Effector memory CD4-positive, alpha-beta T cell (primary cell): ENCODE measurements at places on chromosomes 6 and 20.

DNA sequence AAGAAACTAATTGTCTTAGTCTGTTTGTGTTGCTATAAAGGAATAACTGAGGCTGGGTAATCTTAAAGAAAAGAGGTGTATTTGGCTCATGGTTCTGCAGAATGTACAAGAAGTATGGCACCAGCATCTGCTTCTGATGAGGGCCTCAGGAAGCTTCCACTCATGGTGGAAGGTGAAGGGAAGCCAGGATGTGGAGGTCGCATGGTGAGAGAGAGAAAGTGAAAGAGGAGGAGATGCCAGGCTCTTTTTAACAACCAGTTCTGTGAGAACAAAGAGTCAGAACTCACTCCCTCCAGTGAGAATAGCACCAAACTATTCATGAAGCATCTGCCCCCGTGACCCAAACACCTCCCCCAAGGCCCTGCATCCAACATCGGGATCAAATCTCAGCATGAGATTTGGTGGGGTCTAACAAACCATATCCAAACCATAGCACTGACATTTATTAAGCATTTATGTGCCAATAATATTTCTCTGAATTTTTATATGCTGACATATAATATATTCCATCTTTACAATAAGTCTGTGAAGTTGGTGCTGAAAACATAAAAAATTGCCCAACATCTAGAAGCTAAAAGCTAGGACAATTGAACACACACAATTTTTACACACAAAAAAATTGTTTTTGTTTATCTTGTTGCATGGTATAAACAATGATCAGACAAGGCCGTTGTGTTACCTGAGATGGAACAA is 29.2 kb upstream of the BTN3A2 start:
- no peak for DNase-seq

DNA sequence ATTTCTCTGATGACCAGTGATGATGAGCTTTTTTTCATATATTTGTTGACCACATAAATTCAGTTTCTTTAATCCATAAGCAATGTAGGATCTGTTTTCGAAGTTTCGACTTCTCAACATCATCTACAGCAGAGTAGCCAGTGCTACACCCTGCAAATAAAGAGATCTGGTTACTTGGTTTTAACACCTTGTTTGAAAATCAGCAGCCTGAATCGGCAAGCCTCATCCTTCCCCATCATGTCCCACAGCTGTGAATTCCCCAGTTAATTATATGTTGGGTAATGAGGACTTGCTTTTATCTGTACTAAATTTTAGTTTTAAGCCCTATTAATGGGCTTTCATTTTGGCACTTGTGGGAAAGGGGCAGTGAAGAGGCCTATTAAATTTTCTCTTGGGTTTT is 80.6 kb downstream of the BMP2 start:
- DNase-seq: no peak

- peak; percentile 53 for DNase-seq
These were observed at the start of gene FUCA2 for GRCh38 chr6:143510991-143511891. Gene FUCA2, minus strand, starts transcription at chr6:143511720. Its CDS starts 86 bp downstream, at chr6:143511634.

- DNase-seq: peak; percentile 34
These were observed 644 bp downstream of the RBL1 start for GRCh38 chr20:37095108-37095598.

DNA sequence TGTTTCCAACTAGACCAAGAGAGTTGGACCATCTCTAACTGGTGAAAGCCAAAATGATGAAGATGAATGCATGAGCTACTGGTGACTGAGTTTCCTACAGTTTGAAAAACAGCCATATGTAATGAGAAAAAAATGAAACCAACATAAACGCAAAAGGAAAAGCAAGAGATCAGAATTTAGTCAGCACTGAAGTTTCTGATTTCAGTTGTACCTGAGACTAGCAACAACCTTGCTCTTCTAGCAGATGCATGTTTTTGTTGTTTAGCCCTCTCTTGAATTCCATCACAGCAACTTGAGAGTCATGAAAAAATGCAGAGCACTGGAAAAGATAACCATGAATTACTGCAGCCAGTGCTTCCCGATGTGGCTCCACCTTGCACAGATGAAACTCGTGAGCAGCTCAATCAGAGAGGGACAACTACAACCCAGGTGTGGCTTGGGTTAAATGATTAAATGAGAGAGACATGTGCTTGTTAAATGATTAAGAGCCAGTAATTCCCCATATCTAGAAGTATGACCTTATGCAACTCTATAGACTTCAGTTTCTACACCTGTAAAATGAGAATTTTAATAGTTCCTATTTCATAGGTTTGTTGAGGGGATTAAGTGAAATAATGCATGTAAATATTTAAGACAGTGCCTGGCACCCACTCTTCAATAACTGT is 104.8 kb downstream of the ELOVL4 start:
- no peak for DNase-seq
